PC-3 (cell line): ENCODE measurements at places on chromosomes 12 and 14.

DNA sequence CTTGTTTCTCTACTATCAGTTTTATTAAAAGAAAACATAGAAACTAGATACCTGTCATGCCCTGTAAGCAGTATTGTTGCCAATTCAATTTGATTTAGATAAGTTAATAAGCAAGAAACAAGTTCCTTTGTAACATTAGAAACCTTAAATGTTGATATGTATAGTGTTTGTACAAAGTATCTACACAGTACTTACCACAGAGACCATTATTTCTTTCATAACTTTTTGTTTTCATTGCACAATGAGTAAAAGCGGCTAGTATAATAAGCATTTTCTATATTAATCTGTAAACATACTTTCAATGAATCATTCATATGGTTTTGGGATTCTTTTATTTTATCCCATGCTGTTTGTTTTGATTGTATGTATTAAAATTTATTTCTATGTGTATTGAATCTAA is 305.1 kb downstream of the TTC6 start:
- no peaks in the 10 kb centered on the region for H3K36me3 ChIP-seq
- DNase-seq, result no peak
- H3K4me3 ChIP-seq, result no peak overlapping the region
- no peaks in the 10 kb centered on the region for H3K4me1 ChIP-seq
- H3K27me3 ChIP-seq, result peaks cover 10% of the 10 kb centered on the region; the same call in 1 of the 2 replicates
- H3K27ac ChIP-seq, result no peak overlapping the region

DNA sequence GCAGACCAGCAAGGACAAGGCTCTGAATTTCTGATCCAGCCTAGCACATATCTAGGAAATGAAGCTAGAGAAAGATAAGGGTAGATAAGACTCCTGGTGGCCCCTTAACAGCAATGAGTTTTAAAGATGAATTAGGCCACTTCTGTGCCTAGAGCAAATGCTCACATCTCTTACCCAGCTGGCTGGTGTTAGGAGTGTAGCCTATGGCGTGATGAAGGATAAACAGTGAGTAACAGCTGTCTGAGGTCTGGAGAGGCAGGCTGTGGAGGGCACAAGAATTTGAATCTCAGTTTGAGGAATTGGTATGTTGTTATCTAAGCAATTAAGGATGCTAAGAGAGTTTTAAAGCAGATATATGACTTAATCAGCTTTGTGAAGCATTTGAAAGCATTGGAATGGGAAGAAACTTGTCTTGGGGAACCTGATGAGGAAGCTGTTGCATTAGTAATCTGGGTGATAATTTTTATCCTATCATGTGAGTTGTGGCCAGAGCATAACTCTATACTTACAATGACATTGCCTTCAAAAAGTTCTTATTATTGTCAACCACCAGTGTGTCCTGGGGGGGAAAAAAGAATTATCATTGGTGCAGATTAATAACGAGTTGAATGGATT is 161.8 kb downstream of the SRGAP1 start:
- peaks cover 11% of the 10 kb centered on the region for H3K36me3 ChIP-seq
- H3K27me3 ChIP-seq, result no peaks in the 10 kb centered on the region
- no peak for DNase-seq

GRCh38 chr12:76719171-76720041 is 44.5 kb upstream of the ZDHHC17 start:
- no peak overlapping the region for H3K27ac ChIP-seq
- H3K27me3 ChIP-seq, result no peaks in the 10 kb centered on the region
- H3K4me1 ChIP-seq, result peaks cover 13% of the 10 kb centered on the region
- H3K4me3 ChIP-seq, result no peak overlapping the region
- no peaks in the 10 kb centered on the region for H3K36me3 ChIP-seq
- no peak for DNase-seq

GRCh38 chr14:63854330-63854729 is 1.5 kb downstream of the SYNE2 start:
- peak overlapping the region; percentile 71 for H3K4me3 ChIP-seq
- H3K27ac ChIP-seq, result no peak overlapping the region
- no peaks in the 10 kb centered on the region for H3K36me3 ChIP-seq
- peaks cover 12% of the 10 kb centered on the region for H3K4me1 ChIP-seq
- no peak for DNase-seq

DNA sequence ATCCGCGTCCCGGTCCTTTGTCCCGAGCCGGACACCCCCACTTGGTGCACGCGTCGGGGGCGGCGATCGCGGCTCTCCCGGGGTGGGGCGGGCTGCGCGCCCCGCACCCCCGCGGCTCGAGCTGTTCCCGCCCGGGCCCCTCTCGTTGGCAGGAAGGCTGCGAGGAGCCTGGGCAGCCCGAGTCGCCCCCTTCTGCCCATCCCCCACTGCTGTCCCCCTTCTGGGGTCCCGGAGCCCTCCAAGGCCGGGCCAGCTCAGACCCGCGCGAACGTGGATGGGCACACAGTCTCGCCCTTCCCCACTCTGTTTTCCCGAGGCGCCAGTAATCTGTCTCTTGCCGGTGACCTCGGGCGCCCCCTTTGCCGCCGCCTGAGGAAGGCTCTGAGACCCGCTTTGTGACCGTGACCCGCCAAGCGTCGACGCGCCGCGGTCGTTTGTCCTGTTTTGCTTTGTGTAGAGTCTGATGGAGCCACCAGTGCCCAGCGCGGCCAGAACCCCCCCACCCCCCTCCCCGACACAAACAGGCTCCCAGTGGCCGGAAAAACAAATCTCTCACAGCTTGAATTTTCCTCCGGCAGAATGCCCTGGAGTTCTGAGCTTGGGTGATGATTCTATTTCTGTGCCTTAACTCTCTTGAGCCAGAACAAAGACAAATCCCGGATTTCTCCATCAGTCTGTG is 610 bp downstream of the C14orf132 start:
- H3K27ac ChIP-seq, result no peak overlapping the region
- H3K27me3 ChIP-seq, result peaks cover 69% of the 10 kb centered on the region
- DNase-seq, result no peak
- H3K4me3 ChIP-seq, result no peak overlapping the region
- no peaks in the 10 kb centered on the region for H3K4me1 ChIP-seq

GRCh38 chr12:24850496-24850895 is 98.4 kb downstream of the BCAT1 start:
- no peak for DNase-seq
- no peaks in the 10 kb centered on the region for H3K27me3 ChIP-seq
- H3K27ac ChIP-seq, result no peak overlapping the region

GRCh38 chr14:98181768-98182167 is 1090.2 kb downstream of the BCL11B start:
- H3K36me3 ChIP-seq, result no peaks in the 10 kb centered on the region
- H3K27me3 ChIP-seq, result peaks cover 11% of the 10 kb centered on the region; the same call in 1 of the 2 replicates
- DNase-seq, result no peak
- H3K4me3 ChIP-seq, result no peak overlapping the region
- no peak overlapping the region for H3K27ac ChIP-seq

- H3K27me3 ChIP-seq, result no peaks in the 10 kb centered on the region
- no peak for DNase-seq
- no peak overlapping the region for H3K27ac ChIP-seq
- no peaks in the 10 kb centered on the region for H3K4me1 ChIP-seq
- peaks cover 6% of the 10 kb centered on the region; the same call in 1 of the 2 replicates for H3K36me3 ChIP-seq
- H3K4me3 ChIP-seq, result no peak overlapping the region
Observed at GRCh38 chr14:65040666-65041433, 54.2 kb downstream of the FNTB start.

- DNase-seq, result no peak
- no peak overlapping the region for H3K4me3 ChIP-seq
- H3K4me1 ChIP-seq, result no peaks in the 10 kb centered on the region
- H3K27me3 ChIP-seq, result no peaks in the 10 kb centered on the region
- H3K36me3 ChIP-seq, result no peaks in the 10 kb centered on the region
- H3K27ac ChIP-seq, result no peak overlapping the region
Observed at GRCh38 chr14:103871596-103872480, 24.5 kb upstream of the PPP1R13B start.

- no peaks in the 10 kb centered on the region for H3K36me3 ChIP-seq
- no peak overlapping the region for H3K27ac ChIP-seq
- no peak overlapping the region for H3K4me3 ChIP-seq
- no peak for DNase-seq
- H3K4me1 ChIP-seq, result no peaks in the 10 kb centered on the region
Observed at GRCh38 chr12:123890536-123890902, 82.1 kb downstream of the CCDC92 start.

GRCh38 chr14:97517566-97518234 is 720.5 kb downstream of the VRK1 start:
- no peaks in the 10 kb centered on the region for H3K36me3 ChIP-seq
- H3K4me3 ChIP-seq, result no peak overlapping the region
- 0 out of 2 replicates have a peak, but pooled peaks cover under 1% of the 10 kb centered on the region for H3K27me3 ChIP-seq
- no peak for DNase-seq
- H3K4me1 ChIP-seq, result no peaks in the 10 kb centered on the region

DNA sequence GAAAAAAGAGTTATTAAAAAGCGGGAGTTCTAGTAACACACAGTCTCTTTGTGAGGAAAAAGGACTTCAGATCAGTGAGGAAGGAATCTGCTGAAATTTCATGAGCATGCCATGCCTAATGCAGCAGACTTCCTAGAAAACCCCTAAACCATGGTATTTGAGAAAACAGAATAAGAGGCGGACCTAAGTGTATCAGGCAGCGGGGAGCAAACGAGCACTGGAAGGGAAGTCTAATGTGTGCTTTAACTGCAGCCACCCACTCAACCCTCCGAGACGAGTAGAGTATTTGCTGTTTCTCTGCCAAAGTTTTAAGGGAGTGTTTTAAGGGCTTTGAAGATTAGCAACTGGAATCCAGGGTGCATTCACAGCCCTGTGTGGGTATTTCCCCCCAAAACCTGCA is 36.5 kb downstream of the ACADS start:
- H3K4me1 ChIP-seq, result no peaks in the 10 kb centered on the region
- peaks cover 21% of the 10 kb centered on the region; the same call in 1 of the 2 replicates for H3K36me3 ChIP-seq
- H3K27me3 ChIP-seq, result no peaks in the 10 kb centered on the region
- no peak overlapping the region for H3K4me3 ChIP-seq
- no peak overlapping the region for H3K27ac ChIP-seq

- no peak overlapping the region for H3K4me3 ChIP-seq
- H3K4me1 ChIP-seq, result peaks cover 29% of the 10 kb centered on the region
- no peaks in the 10 kb centered on the region for H3K36me3 ChIP-seq
- DNase-seq, result no peak
- no peaks in the 10 kb centered on the region for H3K27me3 ChIP-seq
- H3K27ac ChIP-seq, result no peak overlapping the region
Observed at GRCh38 chr14:36824854-36825253, 163.2 kb downstream of the PAX9 start.

GRCh38 chr12:24899503-24900075 is 49.3 kb downstream of the BCAT1 start:
- no peaks in the 10 kb centered on the region for H3K36me3 ChIP-seq
- DNase-seq, result no peak
- no peaks in the 10 kb centered on the region for H3K4me1 ChIP-seq
- 0 out of 2 replicates have a peak, but pooled peaks cover 5% of the 10 kb centered on the region for H3K27me3 ChIP-seq

- DNase-seq, result peak; percentile 36
- H3K4me3 ChIP-seq, result no peak overlapping the region
- H3K27ac ChIP-seq, result no peak overlapping the region
- no peaks in the 10 kb centered on the region for H3K27me3 ChIP-seq
- H3K4me1 ChIP-seq, result no peaks in the 10 kb centered on the region
- H3K36me3 ChIP-seq, result peaks cover 59% of the 10 kb centered on the region
Observed at GRCh38 chr12:53481939-53482586, 17.2 kb downstream of the MAP3K12 start.

GRCh38 chr12:66270613-66271012 is 31.7 kb upstream of the HELB start:
- no peaks in the 10 kb centered on the region for H3K36me3 ChIP-seq
- H3K4me3 ChIP-seq, result no peak overlapping the region
- no peak for DNase-seq
- H3K27ac ChIP-seq, result no peak overlapping the region

DNA sequence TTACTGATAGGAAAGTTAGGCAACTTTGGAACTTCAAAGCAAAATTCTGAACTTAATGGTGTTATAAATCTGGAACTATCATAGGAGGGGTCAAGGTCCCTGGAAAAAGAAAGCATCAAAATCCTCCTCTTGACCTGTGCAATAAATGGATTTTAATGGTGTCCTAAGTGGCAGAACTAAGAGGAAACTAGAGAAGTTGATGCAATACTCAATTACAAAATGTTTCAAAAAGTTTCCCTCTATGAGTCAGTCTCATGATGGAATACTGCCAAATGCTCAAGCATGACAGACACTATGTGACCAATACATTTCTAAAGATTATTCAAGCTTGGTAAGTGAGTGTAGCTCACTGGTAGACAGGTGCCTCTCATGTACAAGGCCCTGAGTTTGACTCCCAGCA is 47.7 kb upstream of the ERGIC2 start:
- no peaks in the 10 kb centered on the region for H3K36me3 ChIP-seq
- peaks cover 56% of the 10 kb centered on the region for H3K4me1 ChIP-seq
- H3K27ac ChIP-seq, result peak overlapping the region; percentile 28
- peak; percentile 99 for DNase-seq
- no peak overlapping the region for H3K4me3 ChIP-seq
- no peaks in the 10 kb centered on the region for H3K27me3 ChIP-seq

DNA sequence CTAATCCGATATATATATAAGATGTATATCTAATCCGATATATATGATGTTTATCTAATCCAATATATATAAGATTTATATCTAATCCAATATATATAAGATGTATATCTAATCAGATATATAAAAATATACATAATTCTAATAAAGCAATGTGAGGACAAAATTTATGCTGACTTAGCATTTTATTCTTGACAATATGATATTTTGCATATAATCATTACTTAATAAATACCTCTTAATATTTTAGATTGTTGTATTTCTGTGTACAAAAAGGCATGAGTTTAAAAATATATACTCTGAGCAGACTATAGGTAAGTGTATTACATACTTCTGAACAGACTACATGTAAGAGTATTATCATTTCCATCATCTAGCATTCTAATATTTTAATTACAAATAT is 18.9 kb downstream of the GLIPR1L2 start:
- no peaks in the 10 kb centered on the region for H3K27me3 ChIP-seq
- no peak overlapping the region for H3K4me3 ChIP-seq
- no peak overlapping the region for H3K27ac ChIP-seq
- no peak for DNase-seq

GRCh38 chr12:27974735-27975221 is 2.2 kb upstream of the PTHLH start:
- peak overlapping the region; percentile 76 for H3K27ac ChIP-seq
- H3K27me3 ChIP-seq, result no peaks in the 10 kb centered on the region
- H3K4me1 ChIP-seq, result peaks cover 62% of the 10 kb centered on the region
- peak overlapping the region; percentile 60 for H3K4me3 ChIP-seq
- no peak for DNase-seq
- no peaks in the 10 kb centered on the region for H3K36me3 ChIP-seq

DNA sequence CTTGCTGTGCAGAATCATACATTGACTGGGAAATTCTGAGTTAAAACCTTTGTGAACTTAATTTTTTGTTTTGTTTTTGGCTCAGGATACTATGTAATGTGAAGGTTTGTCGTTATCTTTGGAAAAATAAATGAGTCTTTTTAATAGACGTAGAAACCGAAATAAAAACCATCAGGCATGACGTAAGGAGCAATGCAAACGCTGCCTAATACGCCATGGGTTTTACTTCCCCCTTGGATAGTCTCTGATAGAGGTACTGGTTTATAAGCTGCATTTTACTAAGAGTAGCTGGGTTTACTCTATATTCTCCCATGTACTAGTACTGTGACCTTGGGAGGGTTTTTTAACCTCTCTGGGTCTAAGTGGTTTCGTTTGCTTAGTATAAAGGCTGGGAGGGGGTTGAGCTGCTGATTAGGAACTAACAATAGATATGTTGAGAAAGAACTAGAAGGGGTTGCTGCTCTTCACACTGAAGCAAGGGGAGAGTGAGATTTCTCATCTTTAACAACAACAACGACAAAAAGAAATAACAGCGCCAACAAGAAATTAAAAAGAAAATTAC is 66.8 kb upstream of the SLCO1C1 start:
- H3K4me1 ChIP-seq, result no peaks in the 10 kb centered on the region
- H3K27me3 ChIP-seq, result no peaks in the 10 kb centered on the region
- no peak overlapping the region for H3K4me3 ChIP-seq
- no peak overlapping the region for H3K27ac ChIP-seq
- no peaks in the 10 kb centered on the region for H3K36me3 ChIP-seq
- no peak for DNase-seq
